Smooth muscle cell of the brain vasculature (primary cell): ENCODE measurements at places on chromosomes 5 and 9.
A peak's percentile ranks its signal among the peaks of the same experiment; 100 is the strongest.

GRCh38 chr5:12322042-12322441 is 417.8 kb upstream of the CTNND2 start:
- DNase-seq = no peak

- no peak for DNase-seq
Measured at GRCh38 chr9:96129747-96130146, 172.2 kb downstream of the HSD17B3 start.

- DNase-seq = no peak
Measured at GRCh38 chr9:89746385-89747116, 141.7 kb downstream of the GADD45G start.

- DNase-seq = no peak
Measured at GRCh38 chr9:108544866-108545265, 310.9 kb downstream of the ACTL7B start.

- no peak for DNase-seq
Measured at GRCh38 chr5:98436667-98437066, 336.8 kb upstream of the RGMB start.

DNA sequence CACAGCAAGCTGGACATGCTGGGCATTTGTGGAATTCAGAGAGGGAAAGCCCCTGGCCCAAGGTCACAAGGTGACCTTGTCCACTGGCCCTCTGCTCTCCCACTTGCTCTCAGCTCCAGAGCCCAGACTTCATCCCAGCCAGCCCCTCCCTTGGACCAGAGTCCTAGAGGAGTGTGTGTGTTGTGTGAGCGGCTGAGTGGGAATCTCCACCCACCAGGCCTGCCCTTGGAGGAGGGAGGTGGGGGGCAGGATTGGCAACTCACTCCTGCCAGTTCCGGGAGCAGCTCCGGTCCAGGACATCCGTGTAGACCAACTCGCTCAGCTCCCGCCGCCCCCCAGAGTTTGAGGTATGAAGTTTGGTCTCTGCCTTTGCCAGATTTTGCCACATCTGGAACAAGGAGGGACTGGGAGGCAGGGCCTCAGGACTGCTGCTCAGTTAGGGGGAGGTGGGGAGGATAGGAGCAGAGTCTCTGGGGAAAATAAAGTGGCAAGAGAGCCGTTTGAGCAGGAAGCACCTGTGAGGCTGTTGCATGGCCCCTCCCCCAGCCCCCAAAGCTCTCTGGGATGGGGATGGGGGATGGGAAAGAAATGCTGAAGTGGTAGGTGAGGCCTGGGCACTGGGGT is 1.4 kb downstream of the MZB1 start:
- no peak for DNase-seq

GRCh38 chr5:178378527-178379484 is 146.2 kb upstream of the PHYKPL start:
- no peak for DNase-seq

- DNase-seq = no peak
Measured at GRCh38 chr5:44543511-44543910, 154.3 kb upstream of the FGF10 start.

GRCh38 chr9:128809831-128810230 is 8.5 kb upstream of the ENDOG start:
- DNase-seq = no peak

DNA sequence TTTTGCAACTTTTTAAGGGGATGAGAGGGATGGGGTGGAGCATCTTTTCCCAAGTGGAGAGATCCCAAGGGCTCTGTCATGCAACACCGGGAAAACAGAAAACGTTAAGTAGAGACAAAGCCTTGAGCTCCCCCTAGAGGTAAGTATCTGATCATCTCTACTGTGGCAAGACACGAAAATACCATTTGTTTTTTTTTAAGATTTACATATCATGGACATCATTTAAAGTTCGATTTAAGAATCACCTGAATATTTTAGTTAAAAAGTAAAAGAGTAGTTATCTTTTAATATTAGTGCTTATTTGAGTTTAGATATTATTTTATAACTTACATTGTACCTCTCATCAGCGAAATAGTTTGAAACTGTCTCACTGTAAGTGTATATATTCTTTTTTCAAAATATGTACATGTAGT is 200.4 kb downstream of the LRRC70 start:
- DNase-seq = peak; percentile 12

DNA sequence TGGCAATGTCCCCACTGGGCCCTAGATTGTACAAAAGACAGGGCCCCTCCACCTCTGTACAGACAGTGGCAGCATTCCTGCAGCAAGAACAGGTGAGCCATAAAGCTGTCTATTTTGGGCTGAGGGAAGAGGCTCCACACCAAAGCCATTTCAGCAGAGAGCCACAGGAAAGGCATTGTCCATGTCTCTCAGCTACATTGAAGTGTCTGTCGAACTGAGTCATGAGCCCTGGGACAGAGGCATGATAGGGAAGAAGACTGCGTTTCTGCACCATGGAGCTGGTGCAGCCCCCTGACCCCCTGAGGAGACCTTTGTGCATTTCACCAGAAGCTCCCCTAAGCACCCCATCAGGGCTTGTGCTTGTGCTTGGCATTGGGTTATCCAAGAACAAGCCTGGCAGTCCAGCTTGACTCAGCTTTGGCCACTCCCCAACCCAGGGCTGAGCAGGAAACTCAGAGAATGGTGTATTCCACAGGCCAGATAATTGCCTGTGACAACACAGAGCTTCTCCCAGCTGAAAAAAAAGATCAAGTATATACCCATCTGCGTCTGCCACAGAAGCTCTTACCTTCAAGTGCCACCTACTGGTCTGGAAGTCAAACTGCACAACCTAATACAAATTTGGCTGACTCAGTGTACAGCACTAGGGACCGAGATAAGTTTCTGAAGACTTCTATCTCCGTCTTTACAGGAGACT is 5.9 kb upstream of the FRMD3 start:
- DNase-seq = no peak

- DNase-seq = no peak
Measured at GRCh38 chr9:116605060-116605459, 82.0 kb upstream of the TRIM32 start.

DNA sequence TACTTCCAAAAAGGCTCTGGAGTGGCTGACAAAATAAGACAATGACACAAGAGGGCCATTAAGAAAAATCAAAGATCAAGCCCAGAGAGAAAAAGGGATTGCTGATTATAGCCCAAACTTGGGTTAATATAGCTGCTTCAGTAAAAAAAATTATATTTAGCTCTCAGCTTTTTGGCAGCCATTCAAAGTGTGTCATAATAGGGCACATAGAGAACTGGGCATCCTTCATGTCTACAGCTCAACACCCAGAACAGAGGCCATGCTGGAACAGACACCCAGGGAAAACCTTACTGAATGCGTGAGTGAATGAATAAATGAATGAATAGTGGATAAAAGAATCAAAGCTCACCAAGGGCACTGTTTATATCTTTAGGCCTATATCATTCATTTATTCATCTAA is 110.1 kb downstream of the SLIT3 start:
- DNase-seq = no peak

GRCh38 chr9:27117489-27118135 is 8.6 kb downstream of the TEK start:
- DNase-seq = no peak

DNA sequence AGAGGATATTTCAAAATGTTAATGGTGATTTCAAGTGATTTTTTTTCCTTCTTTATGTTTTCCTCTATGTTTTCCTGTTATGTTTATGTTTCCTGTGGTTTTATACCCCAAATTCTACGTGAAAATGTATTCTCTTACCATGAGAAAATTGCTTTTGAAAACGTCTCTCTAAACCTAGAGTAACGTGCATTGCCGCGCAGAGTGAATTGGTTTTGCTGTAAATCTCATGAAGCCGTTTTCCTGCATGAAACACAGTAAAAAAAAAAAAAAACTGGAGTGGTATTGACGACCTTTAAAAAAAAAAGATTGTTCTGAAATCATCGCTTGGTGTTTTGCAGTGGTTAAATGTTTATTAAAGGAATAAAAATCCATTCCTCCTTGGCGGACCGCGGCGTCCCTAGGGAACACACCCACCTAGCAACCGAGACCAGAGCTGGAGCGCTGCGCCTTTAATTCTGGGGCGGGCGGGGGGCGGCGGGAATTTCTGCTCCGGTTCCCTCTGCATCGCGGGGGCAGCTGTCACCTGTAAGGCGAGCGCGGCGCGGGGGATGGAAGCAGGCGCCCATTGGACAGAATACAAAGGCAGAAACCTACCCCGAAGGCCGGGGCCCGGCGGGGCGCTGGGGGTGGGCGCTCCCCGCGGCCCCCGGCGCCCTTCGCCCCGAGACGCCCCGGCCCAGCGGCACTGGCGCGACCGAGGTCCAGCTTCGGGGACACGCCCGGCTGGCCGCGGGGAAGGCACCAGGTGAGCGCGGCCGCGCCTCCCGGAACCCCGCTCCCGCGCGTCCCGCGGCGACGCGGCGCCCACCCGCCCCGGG is at the start of gene SOWAHA:
Gene SOWAHA, plus strand, starts transcription at position 522 of the 818 bp plus-strand sequence. CDS start 320 bp downstream, outside the sequence.
- no peak for DNase-seq

DNA sequence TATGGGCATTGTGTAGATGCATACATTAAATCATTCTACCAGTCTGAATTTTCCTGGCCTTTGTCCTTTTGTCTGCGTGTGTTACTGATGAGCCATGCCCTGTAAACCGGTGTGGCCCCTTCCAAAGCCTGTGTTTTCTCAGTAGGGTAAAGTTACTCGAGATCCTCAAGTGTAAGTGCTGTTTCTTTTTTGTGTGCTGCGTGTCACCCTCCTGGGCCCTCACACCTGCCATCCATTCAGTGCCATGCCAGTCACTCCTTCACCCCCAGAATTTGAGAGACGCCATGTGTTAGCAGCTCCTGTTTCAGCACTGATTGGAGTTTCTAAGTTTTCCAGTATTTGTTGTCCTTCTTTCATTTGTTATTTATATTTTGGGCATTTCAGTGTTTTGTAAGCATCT is 288.2 kb downstream of the FANCC start:
- no peak for DNase-seq

- DNase-seq = peak; percentile 99
Measured at GRCh38 chr5:43313035-43313853, at the start of gene HMGCS1. Gene HMGCS1, minus strand, starts transcription at chr5:43313412. Its CDS starts 14,447 bp downstream, at chr5:43298965.

GRCh38 chr5:135843571-135844337 is 9.3 kb downstream of the SLC25A48 start:
- no peak for DNase-seq

GRCh38 chr9:79221084-79221483 is 350.7 kb upstream of the TLE4 start:
- DNase-seq = no peak

GRCh38 chr9:124259158-124259808 is 1.5 kb downstream of the NEK6 start:
- DNase-seq = peak; percentile 69

GRCh38 chr5:77305956-77306355 is 95.5 kb downstream of the PDE8B start:
- DNase-seq = no peak

DNA sequence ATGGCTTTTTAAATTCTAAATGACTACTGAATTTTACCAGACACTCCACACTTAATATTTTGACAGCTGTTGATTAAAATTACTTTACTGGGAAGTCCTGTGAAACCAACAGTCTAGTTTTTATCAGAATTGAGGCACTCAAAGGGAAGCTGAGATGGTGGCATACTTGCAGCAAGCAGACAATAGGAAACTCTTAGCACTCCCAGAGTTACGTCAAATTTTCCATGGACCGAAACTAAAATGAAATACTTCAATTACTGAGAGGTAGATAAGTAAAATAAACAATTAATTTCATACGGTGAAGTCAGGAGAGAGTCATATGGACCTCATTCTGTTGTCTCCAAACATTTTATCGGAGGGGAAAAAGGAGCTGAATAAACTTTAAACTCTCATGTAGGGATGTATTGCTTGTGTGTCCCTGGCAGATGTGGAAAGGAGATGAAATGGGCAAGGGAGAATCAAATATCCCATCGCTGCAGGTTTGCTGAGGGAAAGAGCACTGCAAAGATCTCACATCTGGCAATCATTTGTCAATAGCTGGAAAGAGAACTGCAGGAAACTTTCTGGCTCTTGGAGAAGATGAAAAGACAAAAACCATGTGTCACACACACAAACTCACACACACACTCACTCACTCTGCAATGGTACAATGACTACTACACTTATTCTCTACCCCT is 189.4 kb downstream of the BNC2 start:
- no peak for DNase-seq

- no peak for DNase-seq
Measured at GRCh38 chr5:32145378-32145777, 28.7 kb downstream of the GOLPH3 start.

- DNase-seq = peak; percentile 52
Measured at GRCh38 chr5:38420691-38421390, 135.6 kb downstream of the LIFR start.

- no peak for DNase-seq
Measured at GRCh38 chr9:4887556-4887955, 94.8 kb downstream of the RCL1 start.

DNA sequence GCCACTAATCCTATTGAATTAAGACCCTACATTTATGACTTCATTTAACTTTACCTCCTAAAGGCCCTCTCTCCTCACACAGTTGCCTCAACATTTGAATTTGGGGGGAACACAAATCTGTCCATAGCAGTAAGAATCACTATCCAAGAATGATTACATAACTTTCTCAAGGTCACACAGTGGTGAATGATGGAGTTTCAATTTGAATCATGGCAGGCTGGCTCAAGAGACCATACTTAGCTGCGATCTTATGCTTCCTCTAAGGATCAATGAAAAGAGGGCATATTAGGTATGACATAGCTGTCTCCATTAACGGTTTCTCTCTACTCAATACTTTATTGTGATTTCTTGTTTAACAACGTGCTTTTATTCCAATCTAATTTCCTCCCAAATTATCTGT is 44.1 kb upstream of the PDE4D start:
- DNase-seq = no peak

- no peak for DNase-seq
Measured at GRCh38 chr5:108196276-108196675, 185.6 kb downstream of the FBXL17 start.

GRCh38 chr5:149371296-149371962 is 7.7 kb downstream of the IL17B start:
- DNase-seq = no peak

GRCh38 chr5:58381566-58381965 is 78.3 kb downstream of the PLK2 start:
- DNase-seq = no peak

GRCh38 chr9:19788152-19788551 is 685 bp downstream of the SLC24A2 start:
- no peak for DNase-seq

DNA sequence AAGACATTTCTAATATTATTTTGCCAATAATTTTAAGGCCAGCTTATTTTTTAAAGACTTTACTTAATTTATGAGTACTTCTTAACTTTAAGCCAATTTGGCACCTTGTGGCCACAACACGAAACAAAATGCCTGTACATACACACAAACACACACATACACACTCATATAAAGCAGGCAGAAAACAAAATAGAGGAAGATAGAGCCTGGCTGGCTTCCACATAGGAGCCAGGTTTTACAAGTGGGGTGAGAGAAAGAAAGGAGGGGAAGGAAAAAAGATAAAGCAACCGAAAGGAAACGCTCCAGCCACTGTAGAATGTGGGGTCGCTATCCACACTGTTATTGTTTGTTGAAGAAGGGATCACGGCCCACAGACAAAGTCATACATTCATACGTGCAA is 10.4 kb downstream of the GMCL2 start:
- DNase-seq = no peak

- DNase-seq = no peak
Measured at GRCh38 chr9:133787754-133788025, 49.5 kb upstream of the SARDH start.

- DNase-seq = no peak
Measured at GRCh38 chr9:5762421-5762820, 70.5 kb downstream of the ERMP1 start.

GRCh38 chr9:105157171-105157583 is 87.3 kb upstream of the SLC44A1 start:
- no peak for DNase-seq

- DNase-seq = peak; percentile 53
Measured at GRCh38 chr5:134411546-134412266, at the start of gene CDKN2AIPNL. Gene CDKN2AIPNL, minus strand, starts transcription at chr5:134411881. Its CDS starts 27 bp downstream, at chr5:134411854.

- DNase-seq = no peak
Measured at GRCh38 chr5:8788246-8788645, 757.6 kb downstream of the SEMA5A start.
